ENCODE measurements at places on chromosomes 16 and 17.
A peak's percentile ranks its signal among the peaks of the same experiment; 100 is the strongest.

GRCh38 chr16:50437769-50438437 lies 69.1 kb upstream of the BRD7 start:
- DNase-seq: peak; percentile 31

- DNase-seq: no peak
Measured at GRCh38 chr17:82110298-82110697, 12.3 kb upstream of the FASN start.

- no peak for DNase-seq
Measured at GRCh38 chr17:4381690-4382671, 15.5 kb upstream of the UBE2G1 start.

GRCh38 chr17:81067391-81067811 lies 32.5 kb downstream of the BAIAP2 start:
- DNase-seq: no peak

- DNase-seq: no peak
Measured at GRCh38 chr17:16986391-16986790, 14.5 kb upstream of the TNFRSF13B start.

- DNase-seq: no peak
Measured at GRCh38 chr16:86156155-86156554, 257.2 kb downstream of the IRF8 start.

DNA sequence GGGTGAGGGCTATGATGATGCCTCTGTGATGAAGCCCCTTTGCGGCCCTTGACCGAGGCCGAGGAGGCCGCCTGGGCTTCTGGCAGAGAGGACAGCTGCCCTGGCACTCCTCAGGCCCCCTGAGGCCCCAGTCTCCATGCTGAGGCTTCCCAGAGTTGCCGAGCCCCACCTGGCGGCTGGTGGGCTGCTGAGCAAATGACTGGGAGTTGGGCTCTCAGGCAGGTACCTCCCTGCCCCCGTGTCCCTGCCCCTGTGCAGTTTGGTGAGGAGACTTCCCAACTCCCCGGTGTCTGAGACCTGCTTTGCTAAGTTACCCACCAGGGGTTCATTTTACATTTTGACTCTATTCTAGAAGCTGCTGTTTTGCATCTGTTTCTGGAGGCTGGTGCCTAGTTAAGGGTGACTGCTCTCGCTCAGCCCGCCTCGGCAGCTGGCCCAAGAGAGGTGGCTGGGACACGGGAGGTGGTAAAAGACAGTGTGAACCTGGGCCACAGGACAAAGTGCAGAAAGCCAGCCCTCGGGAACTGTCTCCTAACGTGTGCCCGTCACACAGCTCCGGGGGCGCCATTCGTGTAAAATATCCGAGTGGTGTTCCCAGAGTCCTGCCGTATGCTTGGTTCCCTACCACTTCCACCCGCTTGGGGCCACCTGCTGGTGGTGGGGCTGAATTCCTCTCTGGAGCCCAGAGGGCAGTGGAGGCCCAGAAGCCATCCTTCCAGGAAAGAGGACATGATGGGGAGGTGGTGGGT lies 134.5 kb downstream of the RAB11FIP4 start:
- DNase-seq: no peak

DNA sequence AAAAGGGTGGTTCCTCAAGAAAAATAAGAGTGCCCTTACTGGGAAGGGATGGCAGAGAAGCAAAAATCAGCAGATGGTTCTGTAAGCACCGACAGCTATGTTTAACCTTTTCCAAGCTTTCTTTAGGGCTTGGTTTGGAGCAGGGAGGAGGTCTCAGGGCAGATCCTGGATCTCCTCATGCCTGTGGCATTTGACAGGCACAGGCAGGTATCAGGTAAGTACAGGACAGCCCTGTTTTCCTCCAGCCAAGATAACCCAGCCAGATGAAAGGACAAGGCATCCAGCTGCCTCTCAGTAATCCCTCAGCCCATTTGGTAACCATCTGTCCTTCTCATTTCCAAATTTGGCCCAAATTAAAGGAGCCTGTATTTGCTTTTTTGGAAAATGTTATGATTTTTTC lies 141.5 kb downstream of the TOX3 start:
- DNase-seq: no peak

DNA sequence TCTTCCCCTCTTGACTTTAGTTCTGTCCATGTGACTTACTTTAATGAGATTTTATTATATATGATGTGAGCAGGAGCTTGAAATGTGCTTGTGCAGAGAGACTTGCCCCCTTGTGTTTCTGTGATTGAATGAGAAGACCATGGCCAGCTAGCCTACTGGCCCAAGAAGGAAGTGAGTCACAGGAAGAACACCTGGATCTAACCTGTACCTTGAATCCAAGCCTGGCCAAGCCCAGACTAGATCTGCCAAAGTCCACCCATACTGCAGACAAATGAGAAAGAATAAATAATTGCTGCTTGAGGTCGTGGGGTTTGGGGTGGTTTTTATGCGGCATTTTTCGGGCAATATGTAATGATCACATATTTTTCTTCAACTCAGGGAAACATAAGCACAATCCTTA lies 9.6 kb downstream of the ABCA10 start:
- no peak for DNase-seq

DNA sequence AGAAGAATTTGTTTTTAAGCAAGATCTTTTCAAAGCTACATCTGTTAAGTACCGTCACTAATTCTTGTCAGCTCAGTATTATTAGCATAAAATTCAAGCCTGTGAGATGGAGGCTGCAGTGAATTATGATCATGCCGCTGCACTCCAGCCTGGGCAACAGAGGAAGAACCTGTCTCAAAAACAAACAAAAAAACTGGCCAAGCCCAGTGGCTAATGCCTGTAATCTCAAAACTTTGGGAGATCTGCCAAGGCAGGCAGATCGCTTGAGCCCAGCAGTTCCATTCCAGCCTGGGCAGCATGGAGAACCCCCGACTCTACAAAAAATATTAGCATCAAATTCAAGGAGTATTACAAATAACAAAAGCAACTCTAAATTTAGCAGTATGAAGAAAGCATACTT lies 88.0 kb downstream of the STXBP4 start:
- no peak for DNase-seq

DNA sequence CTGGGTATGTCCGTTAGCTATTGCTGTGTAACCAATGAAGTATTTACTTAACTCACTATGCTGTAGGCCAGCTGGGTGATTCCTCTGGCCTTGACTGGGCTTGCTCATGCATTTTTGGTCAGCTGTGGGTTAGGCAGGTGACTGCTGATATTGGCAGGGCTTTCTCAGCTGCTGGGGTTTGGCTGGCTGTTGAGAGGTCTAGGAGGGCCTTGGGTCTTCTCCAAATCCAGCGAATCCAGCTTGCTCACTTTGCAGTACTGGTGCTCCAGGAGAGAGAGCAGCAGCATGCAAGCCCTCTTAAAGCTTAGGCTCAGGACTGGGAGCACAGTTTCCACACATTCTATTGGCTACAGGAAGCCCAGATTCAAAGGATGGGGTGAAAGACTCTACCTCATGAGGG lies 270.1 kb downstream of the PHKB start:
- no peak for DNase-seq

GRCh38 chr17:43442711-43443110 lies 41.1 kb upstream of the DHX8 start:
- DNase-seq: no peak

GRCh38 chr16:22694887-22695382 lies 119.0 kb upstream of the HS3ST2 start:
- DNase-seq: peak; percentile 84

Measured in coronary artery (tissue), 2 donors.